ENCODE measurements at places on chromosomes 2 and 18. TPM values are rescaled to one million over a fixed set of nuclear protein-coding genes. Genes with fewer than 3 reads are reported as not detected.

Gene REG1B
- not detected for total RNA-seq

Gene UGT1A5
- total RNA-seq = not detected

DNA sequence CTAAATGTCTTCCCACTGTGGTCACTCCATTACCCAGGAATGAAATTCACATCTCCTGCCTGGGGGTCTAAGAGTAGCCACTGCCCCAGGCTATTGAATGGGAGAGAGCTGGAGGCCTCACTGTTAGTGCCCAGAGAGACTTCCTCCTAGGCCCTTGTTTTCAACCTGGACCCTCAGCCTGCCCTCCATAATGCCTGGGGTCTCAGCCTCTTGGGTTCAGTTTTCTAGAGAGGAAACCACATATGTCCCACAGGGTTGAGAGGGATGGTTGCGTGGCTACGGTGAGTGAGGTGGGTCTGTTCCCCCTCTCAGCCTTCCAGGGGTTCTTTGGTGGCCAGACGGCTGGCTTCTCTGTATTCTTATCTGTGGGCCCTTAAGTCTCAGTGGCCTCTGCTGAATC, 43.4 kb downstream of the SPATS2L start:
- DNase-seq = no peak

DNA sequence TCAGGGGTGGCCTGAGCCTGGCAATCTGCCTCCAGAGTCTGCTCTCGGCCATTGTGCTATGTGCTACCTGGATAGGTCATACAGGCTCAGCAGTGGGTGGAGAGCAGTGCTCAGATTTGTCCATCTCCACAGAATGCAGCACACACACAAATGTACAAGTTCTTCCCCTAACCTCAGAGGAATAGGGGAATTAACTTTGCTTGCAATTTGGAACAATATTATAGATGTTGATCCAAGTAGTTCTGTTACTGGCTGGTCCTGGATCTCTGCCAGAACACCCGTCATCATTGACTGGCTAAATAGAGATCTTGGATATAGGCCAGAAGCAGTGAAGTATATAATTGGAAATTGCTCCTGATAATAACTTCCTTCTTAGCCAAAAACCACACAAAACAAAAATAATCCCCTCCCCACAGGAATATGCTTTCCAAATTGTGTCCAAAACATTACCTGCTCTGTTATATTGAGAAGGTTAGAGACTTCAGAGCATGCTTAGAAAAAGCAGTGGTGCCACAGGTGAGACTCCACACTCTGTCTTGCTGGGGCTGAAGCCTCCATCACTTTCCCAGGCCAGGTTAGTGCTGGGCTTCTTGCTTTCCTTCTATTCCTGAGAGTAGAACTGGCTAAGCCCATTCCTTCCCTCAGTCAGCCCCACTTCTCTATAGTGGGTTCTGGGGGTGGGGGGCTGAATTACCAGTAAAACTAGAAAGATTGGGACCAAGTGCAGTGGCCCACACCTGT, 38.8 kb downstream of the NCAPH start:
- DNase-seq = no peak

- DNase-seq = no peak
Observed at GRCh38 chr2:128503399-128504245, 185.0 kb upstream of the HS6ST1 start.

DNA sequence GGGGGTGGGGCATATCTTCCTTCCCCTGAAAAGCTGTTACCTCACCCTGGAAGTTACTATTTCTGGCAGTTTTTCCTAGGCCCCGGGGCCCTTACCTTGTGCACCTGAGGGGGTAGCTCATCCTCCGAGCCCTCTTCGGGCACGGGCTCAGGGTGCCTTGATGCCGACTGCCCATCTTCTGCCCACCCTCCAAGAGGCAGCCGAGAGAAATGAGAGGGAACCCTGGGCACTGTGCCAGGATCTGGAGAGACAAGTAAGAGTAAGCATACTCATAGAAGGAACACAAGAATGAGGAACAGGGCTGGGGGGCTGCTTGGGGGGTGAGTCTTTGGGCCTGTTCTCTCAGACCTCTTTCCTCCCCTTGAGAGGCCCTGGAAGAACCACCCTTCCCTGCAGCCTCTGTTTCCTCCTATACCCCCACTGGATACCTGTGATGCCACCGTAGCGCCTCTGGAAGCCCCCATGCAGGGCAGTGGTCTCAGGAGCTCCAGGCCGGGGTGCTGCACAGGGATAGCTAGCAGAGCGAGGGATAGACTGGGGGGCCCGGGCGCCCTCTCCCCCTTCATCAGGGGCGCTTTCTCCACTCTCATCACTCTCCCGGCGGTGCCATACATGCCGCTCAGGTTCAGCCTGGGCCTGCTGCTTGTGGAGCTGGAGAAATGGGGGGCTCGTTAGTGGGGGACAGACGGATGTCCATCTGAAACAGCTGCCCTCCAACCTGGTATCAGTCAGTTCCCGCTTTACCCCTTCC, 2.1 kb upstream of the ABCB6 start:
- DNase-seq = no peak

Data from activated CD4-positive, alpha-beta memory T cell treated with anti-CD3 and anti-CD28 coated beads, Interleukin-2, amount 10 ng/mL, durations not matched to agents 7 days and 5 days (primary cell).